ENCODE measurements at places on chromosomes 16 and 17. TPM values are rescaled to one million over a fixed set of nuclear protein-coding genes. Genes with fewer than 3 reads are reported as not detected.
A peak's percentile ranks its signal among the peaks of the same experiment; 100 is the strongest.

GRCh38 chr17:13228225-13228624, 210.4 kb upstream of the ELAC2 start:
- DNase-seq = no peak

DNA sequence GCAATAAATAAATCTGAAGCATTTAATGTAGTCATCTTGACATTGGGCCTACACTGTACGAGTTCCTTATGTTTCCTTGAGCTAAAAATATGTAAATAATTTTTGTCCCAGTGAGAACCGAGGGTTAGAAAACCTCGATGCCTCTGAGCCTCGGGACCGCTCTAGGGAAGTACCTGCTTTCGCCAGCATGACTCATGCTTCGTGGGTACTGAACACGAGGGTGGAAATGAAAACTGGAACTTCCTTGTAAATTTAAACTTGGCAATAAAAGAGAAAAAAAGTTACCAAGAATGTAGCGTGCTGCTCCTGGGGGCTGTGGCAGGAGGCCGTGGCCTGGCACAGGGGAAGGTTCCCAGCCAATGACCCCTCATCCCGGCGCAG, 74.1 kb downstream of the SOCS1 start:
- no peak for DNase-seq

DNA sequence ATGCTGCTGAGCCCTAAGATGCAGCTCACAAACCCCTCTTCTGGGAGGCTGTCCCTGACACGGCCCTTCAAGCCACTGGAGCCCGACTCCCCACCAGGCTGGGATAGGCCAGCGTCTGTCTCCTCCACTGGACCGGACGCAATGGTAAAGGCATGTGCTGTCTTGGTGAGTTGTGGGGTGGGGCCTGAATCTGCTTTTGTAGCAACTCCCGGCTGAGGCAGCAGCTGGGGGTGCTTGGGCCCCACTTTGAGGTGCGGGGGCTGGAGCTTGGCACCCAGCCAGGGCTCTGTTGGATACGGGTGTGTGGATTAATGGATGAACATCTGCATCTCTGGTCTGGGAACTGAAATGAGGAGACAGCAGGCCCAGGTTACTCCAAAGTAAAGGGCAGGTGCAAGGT, 3.5 kb upstream of the NLRC3 start:
- DNase-seq = peak; percentile 34

Gene CTRL
- total RNA-seq = not detected

Gene CDK5R1
- 1.2 TPM for total RNA-seq

All from GM23248 (cell line).